ENCODE measurements at places on chromosomes 13 and 19.

DNA sequence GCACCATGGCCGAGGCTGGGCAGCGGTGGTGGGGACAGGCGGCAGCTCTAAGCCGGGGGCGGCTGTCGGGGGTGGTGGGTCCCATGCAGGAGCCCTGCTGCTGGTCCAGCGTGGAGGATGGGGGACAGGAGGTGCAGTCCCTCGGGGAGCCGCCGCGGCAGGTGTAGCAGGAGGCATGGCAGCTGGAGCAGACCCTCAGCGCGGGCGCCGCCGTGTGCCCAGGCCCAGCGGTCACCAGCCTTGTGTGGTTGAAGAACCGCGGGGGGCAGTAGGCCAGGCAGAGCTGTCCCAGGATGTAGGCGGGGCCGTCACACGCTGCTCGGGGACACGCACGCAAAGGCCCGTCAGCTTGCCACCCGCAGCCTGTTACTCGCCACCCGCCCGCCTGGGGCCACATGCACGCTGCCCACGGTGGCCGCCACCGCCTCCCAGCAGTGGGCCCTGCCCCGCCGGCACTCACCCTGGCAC lies 2.9 kb upstream of the C19orf25 start:
- DNase-seq, result no peak

- DNase-seq, result no peak
Measured at GRCh38 chr19:6393983-6394412, 1.0 kb upstream of the GTF2F1 start.

- DNase-seq, result no peak
Measured at GRCh38 chr19:15300533-15301197, 31.7 kb downstream of the BRD4 start.

- no peak for DNase-seq
Measured at GRCh38 chr19:13225085-13225484, 74.9 kb downstream of the IER2 start.

DNA sequence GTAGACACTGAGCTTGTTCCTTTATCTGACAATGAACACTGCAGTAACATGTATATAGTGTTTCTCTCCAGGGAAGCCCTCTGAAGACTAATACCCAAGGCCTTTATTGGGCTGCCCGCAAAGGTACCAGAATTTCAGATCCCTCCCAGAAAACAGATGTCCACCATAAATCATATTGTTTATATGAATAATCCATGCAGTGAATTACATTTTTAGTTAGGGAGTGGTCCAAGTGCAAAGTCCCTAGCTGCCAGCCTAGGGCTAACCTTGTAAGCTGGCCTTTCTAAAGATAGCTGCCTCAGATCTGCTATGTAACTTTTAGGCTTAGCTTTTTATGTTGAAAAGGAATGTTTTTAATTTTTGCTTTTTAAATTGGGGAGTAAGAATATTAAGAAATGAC lies 44.7 kb downstream of the TDRD3 start:
- no peak for DNase-seq

GRCh38 chr13:114313061-114313860 lies 1.0 kb upstream of the CHAMP1 start:
- DNase-seq, result peak; percentile 21

DNA sequence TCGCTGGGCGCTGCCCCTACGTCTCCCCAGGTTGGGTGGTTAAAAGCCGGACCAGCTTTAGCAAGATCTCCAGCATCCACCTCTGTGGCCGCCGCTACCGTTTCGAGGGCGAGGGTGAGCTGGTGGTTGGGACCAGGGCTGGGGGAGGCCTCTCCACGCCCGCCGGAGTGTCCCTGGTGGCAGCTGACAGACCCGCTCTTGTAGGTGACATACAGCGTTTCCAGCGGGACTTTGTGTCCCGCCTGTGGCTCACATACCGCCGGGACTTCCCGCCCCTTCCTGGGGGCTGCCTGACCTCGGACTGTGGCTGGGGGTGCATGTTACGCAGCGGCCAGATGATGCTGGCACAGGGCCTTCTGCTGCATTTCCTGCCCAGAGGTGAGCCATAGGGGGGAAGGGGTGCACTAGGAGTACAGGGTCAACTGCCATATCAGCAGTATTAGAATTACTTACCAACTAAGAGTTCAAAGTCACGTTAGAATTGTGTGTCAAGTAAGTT lies 1.1 kb downstream of the ATG4D start:
- no peak for DNase-seq

- DNase-seq, result peak; percentile 26
Measured at GRCh38 chr13:48580185-48580803, 47.4 kb upstream of the RCBTB2 start.

GRCh38 chr13:104085611-104086010 lies 1019.4 kb upstream of the SLC10A2 start:
- DNase-seq, result no peak

GRCh38 chr13:75357576-75358289 lies 124.2 kb downstream of the TBC1D4 start:
- DNase-seq, result peak; percentile 46

GRCh38 chr19:50922317-50922853 lies 11.2 kb upstream of the KLK4 start:
- DNase-seq, result peak; percentile 80

Measured in hepatic stellate cell (primary cell).